ENCODE measurements at places on chromosomes 7 and 10.

- no peak for DNase-seq
Measured at GRCh38 chr10:98374217-98374985, 40.6 kb downstream of the PYROXD2 start.

DNA sequence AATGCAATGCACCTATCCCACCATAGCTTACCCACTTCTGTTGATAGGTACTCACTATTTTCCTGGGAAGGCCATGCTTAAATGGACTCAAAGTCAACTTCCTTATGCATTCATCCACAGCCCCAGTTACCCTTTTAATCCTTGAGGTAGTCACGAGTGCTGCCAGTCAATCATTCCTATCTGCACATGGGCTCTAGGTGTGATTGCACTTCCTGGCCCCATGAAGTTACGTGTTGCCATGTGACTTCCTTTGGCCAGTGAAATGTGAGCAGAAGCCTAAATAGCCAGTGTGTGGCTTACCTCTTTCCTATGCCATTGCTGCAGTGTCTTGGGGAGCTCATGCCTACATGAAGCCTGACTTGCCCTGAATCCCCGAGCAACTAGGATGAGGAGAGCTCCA is 23.5 kb upstream of the EIF5AL1 start:
- DNase-seq = no peak

DNA sequence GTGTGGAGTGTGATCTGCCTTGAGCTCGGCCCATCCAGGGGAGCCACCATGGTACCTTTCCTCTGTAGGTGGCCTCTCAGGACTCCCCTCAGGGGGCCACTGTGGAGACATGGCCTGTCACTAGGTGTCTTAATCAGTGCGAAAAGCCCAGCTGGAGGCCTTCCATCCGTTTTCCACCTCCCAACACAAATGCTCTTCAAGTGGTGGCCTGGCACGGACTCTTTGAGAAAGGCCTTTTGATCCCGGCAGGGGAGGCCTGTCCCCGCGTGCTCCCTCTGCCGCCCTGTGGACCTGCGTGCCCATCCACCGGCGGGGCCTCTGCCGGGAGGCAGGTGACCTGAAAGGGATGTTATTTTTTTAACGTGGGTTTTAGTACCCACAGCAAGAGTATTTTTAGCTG is 149.5 kb downstream of the RGS10 start:
- no peak for DNase-seq

- no peak for DNase-seq
Measured at GRCh38 chr7:20331910-20332813, 1.5 kb downstream of the ITGB8 start.

DNA sequence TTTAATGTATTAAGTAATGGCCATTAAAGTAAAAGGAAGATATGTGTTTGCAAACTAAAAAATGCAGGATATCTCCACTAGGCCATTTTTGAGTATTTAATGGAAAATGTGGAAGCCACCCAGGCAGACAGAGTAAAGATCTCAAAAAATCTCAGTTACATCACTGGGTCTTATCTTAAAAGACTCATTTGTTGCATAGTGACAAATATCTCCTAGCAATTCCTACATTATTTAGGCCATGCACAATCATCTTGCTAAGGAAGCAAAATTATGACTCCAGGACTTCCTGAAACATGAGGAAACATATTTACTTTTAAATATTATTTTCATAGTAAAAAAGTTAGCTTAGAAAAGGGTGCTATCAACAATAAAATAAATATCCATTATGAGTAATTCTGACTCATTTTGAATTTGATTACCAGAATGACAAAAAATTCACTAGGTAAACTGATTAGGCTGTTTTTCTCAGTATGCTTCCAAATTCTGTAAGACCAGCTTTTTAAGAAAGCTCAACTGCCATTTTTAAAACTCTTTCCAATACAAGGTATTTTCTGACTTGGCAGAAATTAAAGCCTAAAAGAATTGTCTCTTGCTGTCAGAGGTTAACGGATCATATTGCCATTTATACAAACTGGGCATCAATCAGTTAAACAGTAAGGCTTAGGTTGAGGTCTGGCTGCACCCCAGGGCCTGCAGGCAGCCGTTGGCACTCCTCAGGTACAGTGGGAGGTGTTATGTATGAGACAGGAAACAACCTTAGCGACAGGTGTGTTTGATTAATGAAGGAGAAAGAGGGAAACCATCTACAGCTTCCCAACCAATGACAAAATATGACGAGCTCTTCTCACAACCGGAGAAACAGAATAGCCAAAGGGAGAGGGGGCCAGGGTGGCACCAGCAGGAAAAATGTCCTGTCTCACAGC is 31.8 kb downstream of the PCLO start:
- DNase-seq = no peak

DNA sequence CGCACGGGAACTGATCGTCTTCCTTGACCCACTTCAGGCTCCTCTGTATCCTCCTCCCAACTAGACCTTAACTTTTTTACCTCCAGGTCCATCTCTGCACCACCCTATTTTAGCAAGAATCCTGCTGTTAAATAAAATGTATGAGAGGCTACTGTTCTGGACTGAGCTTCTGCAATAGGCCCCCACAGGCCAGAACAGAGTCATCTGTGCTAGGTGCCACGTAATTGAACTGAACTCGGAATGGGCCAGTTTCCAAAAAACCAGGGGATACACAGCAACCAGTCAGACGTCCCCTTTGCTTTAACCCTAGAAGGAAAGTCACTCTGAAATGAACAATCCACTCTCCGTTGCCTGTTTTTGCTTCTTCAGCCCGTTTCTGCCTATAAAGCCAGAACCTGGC is 71.3 kb downstream of the CHST15 start:
- no peak for DNase-seq

DNA sequence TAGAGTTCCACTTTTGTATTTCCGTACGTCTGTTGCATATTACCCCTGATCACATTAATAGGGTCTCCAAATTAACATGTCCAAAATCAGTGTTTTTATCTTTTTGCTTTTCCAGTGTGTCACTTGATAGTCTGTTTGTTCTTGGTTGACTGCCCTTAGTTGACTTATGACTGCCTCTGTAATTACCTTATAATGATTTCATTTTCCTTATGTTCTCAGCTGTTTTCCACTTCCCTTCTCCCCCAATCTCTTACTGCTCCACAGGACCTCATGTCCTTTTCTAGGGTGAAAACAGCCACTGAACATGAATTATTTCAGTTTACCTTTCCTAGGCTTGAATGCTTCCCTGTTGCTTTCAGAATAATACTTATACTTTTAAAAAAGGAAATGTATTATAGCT is 54.7 kb downstream of the MAPK8 start:
- no peak for DNase-seq

DNA sequence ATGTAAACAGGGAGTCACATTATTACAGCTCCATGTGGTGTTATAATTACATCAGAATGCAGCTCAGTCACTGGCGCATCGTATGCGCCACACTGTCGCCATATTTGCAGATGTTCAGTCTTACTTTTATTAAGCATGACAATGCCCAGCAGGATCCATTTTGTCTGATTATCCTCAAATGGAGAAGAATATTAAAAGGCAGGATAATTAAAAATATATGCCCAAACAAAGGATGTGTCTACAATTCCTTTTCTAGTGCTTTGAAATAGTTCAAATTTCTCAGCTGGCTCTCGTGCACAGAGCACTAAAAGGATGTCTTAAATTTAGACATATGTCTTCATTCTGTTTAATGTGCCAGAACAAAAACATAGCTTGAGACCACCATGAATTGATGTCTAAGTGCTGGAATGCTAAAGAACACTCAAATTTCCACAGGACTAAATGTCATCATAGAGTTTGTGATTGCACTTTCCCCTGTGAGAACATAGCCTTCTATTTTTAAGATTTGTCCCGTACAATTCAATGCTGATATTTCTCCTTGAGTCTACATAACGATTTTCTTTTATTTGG is 168.0 kb downstream of the DKK1 start:
- no peak for DNase-seq

Data from HL-60 (cell line).